ENCODE measurements at places on chromosomes 16 and 17. TPM values are rescaled to one million over a fixed set of nuclear protein-coding genes. Genes with fewer than 3 reads are reported as not detected.

Gene RARA
- 31.1 TPM for total RNA-seq

DNA sequence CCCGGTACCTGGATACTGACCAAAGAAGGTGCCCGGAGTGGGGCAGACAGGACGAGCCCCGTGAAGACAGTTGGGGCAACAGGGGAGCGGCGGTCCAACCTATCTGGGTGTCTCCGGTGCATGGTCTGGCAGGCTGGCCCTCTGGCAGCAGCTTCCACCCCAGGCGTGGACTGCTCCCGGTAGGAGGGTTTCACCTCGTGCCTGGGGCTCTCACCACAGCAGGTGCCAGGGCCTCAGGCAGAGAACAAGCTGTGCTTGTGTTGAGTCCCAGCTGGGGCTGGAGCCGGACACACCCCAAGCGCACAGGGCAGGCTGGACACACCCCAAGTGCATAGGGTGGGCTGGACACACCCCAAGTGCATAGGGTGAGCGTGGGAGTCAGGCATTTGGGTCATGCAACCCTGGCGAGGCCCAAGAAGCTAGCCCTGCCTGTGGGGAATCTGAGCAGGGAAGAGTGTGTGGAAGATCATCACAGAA is 1.5 kb upstream of the FBXL16 start:
- H3K4me3 ChIP-seq: no peak overlapping the region
- H3K27ac ChIP-seq: no peak overlapping the region
- H3K27me3 ChIP-seq: peaks cover 64% of the 10 kb centered on the region
- DNase-seq: no peak
- no peaks in the 10 kb centered on the region for H3K36me3 ChIP-seq

- no peaks in the 10 kb centered on the region for H3K4me1 ChIP-seq
- H3K36me3 ChIP-seq: peaks cover 83% of the 10 kb centered on the region
- H3K27ac ChIP-seq: no peak overlapping the region
Observed at GRCh38 chr16:85659805-85660511, 28.8 kb downstream of the GINS2 start.

- H3K27ac ChIP-seq: no peak overlapping the region
- no peaks in the 10 kb centered on the region for H3K36me3 ChIP-seq
- no peak overlapping the region for H3K4me3 ChIP-seq
- no peaks in the 10 kb centered on the region for H3K4me1 ChIP-seq
- H3K27me3 ChIP-seq: no peaks in the 10 kb centered on the region
Observed at GRCh38 chr16:80791411-80791810, 13.0 kb downstream of the CDYL2 start.

GRCh38 chr17:55598495-55598894 is 87.2 kb upstream of the SMIM36 start:
- H3K4me1 ChIP-seq: no peaks in the 10 kb centered on the region
- no peaks in the 10 kb centered on the region for H3K36me3 ChIP-seq
- no peak overlapping the region for H3K4me3 ChIP-seq
- peaks cover 4% of the 10 kb centered on the region for H3K27me3 ChIP-seq

DNA sequence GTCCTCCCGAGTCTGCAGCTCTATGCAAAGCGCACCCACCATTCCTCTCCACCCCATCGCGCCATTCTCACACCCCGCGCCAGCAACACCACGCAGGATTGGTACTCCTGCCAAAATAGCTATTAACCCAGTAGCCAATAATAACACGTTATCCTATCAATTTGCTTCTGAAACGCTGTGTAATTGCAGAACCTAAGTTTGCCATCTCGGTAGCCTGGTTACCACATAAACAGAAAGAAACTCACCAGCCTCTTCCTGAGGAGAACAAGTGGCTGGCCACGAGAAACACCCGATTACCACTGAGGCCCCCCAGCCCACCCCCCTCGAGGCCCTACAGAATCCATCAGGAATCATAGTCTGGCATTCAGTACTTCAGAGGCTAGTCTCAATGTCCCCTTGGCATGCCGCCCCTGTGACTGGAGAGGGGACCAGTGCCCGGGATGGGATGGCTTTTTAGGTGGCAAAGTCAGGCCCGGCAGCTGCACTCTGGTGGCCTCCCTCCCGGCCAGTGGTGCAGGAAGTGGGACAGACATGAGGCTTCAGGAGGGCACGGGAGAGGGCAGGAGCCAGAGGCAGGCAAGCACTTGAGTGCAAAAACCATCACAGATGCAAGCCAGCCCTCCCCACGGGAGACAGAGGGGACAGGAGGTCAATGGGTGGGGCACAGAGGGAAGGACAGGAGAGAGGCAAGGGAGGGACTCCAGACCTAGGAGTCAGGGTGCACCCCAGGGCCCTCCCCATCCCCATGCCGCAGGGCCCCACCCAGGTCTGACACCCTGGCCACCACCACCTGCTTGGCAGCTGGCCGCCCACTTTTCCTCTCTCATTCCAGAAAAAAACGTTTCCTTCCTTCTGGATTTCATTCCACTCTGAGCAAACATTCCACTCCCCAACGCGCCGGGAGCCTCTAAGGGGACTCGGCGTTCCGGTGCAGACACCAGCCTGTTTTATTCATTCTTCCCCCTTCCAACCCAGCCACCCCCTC is 192.5 kb downstream of the ZNF423 start:
- no peaks in the 10 kb centered on the region for H3K36me3 ChIP-seq
- peak; percentile 83 for DNase-seq
- H3K4me1 ChIP-seq: peaks cover 6% of the 10 kb centered on the region
- no peaks in the 10 kb centered on the region for H3K27me3 ChIP-seq

- no peaks in the 10 kb centered on the region for H3K36me3 ChIP-seq
- H3K4me1 ChIP-seq: no peaks in the 10 kb centered on the region
- DNase-seq: peak; percentile 80
- H3K27me3 ChIP-seq: peaks cover 90% of the 10 kb centered on the region
Observed at GRCh38 chr17:29019475-29020181, 13.8 kb upstream of the SEZ6 start.

GRCh38 chr17:45584092-45585036 is 93.8 kb upstream of the PLEKHM1 start:
- H3K27ac ChIP-seq: peak overlapping the region; percentile 73
- H3K4me1 ChIP-seq: peaks cover 8% of the 10 kb centered on the region
- DNase-seq: peak; percentile 92
- peak overlapping the region; percentile 89 for H3K4me3 ChIP-seq
- H3K36me3 ChIP-seq: peaks cover 2% of the 10 kb centered on the region

DNA sequence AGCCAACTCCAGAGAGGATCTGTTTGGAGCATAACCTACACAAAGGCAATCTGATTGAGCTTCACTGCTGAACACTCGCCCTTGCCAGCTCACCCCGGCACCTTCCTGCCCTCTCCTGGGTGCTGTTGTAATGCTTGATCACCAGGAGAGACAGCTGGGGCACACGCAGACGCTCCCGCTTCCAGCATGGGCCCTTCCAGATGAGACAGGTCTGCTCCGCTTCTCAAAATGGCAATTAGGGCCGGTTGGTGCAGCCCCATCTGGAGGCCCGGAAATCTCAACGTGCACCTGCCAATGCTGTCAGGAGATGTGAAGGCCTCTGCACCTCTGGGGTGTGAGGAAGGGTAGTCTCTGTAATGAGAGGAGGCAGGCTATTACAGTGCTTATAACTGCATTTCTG is 206.1 kb downstream of the ABCC12 start:
- no peak overlapping the region for H3K4me3 ChIP-seq
- no peak overlapping the region for H3K27ac ChIP-seq
- H3K4me1 ChIP-seq: no peaks in the 10 kb centered on the region

DNA sequence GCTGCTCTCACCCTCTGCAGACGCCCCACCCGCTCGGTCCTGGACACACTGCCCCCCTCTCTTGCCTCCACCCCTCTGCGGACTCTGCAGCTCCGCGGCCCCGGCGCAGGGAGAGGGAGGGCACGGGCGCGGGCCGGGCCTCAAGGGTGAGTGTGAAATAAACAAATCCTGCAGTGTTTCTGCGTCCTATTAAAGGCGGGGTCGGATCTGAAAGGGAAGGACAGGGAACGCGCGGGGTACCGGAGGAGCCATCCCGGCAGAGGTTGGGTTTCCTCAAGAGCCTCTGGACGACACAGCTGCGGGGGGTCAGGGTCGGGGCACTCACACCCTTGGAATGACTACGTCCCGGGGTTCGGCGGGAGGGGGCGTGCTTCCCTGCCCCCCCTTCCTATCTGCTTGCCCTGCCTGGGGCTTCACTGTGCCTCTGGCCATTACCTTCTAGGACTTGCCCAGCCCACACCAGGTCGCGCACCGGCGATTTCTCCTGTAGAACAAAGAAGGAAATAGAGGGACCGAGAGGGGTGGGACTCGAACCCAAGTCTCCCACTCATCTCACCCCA is 466 bp upstream of the HSF4 start:
- H3K4me1 ChIP-seq: peaks cover 16% of the 10 kb centered on the region
- H3K4me3 ChIP-seq: peak overlapping the region; percentile 37

DNA sequence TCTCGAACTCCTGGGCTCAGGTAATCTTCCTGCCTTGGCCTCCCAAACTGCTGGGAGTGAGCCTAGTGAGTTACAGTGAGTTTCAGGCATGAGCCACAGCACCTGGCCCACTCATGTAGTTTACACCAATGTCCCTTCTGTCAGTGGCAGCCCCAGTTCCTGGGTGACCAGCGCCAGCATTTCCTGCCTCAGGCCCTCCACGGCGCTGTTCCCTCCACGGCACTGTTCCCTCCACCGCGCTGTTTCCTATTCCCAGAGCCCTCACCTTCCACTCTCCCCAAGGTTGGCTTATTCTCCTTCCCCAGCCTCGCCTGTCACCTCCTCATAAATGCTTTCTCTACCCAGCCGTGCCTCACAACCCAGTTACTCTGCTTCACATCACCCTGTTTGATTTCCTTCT is 32.6 kb downstream of the ITGAE start:
- no peaks in the 10 kb centered on the region for H3K36me3 ChIP-seq
- no peaks in the 10 kb centered on the region for H3K4me1 ChIP-seq
- no peak overlapping the region for H3K27ac ChIP-seq
- H3K27me3 ChIP-seq: no peaks in the 10 kb centered on the region

GRCh38 chr17:43171586-43172487 is 823 bp downstream of the NBR1 start:
- H3K36me3 ChIP-seq: peaks cover 11% of the 10 kb centered on the region
- peak overlapping the region; percentile 82 for H3K4me3 ChIP-seq
- DNase-seq: peak; percentile 72
- peak overlapping the region; percentile 96 for H3K27ac ChIP-seq
- no peaks in the 10 kb centered on the region for H3K27me3 ChIP-seq
- peaks cover 44% of the 10 kb centered on the region for H3K4me1 ChIP-seq
